Left renal pelvis (tissue), 4 donors: ENCODE measurements at places on chromosomes 6 and 20.

GRCh38 chr20:40769677-40770285 is 80.7 kb upstream of the MAFB start:
- DNase-seq = no peak

DNA sequence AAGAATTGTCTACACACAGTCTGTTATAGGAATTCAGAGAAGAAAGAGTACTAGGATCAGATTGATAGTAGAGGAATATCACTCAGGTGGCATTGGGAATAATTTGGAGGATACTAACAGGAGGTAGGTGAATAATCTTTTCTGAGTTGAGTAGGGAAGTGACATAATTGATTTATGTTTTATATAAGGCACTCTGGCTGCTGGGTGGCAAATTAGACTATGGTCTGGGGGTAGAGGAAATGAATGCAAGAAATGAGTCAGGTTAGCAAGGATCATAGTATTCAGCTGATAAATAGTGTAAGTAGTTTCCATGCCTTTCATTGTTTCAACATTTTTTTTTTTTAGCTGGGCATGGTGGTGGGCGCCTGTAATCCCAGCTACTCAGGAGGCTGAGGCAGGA is 113.3 kb downstream of the CDKAL1 start:
- DNase-seq = no peak

DNA sequence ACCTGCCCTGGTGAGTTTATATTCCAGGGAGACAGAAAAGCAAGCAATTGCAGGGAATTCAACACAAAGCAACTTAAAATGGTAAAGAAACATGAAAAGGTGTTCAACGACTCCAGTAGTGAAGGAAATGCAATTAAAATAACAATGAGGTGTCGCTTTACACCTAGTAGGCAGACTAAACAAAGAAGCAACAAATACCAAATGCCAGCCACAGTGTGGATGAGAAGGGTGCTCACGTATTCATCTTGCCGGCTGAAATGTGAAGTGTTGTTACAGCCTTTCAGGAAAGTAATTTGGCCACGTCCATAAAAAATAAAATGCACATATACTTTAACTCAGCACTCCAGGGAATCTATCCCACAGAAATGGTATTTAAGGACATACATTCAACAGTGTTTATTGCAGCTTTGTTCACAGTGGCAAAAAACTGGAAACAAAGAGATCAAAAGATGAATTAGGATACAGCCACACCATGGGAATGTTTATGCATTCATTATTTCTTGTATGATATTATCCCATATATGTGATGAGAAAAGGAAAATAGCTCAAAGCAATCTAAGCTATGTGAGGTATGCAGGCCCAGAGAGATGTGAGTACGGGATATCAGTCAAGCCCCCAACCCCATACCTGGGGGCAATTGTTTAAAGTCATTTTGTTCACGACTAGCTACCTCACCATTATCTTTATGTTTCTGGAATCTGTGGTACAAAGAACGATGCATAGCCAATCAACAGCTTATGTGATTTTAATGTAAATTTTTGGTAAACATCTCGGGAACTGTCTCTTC is 266.0 kb upstream of the SOX4 start:
- no peak for DNase-seq

- DNase-seq = no peak
Measured at GRCh38 chr6:56448046-56448445, 194.6 kb downstream of the DST start.

DNA sequence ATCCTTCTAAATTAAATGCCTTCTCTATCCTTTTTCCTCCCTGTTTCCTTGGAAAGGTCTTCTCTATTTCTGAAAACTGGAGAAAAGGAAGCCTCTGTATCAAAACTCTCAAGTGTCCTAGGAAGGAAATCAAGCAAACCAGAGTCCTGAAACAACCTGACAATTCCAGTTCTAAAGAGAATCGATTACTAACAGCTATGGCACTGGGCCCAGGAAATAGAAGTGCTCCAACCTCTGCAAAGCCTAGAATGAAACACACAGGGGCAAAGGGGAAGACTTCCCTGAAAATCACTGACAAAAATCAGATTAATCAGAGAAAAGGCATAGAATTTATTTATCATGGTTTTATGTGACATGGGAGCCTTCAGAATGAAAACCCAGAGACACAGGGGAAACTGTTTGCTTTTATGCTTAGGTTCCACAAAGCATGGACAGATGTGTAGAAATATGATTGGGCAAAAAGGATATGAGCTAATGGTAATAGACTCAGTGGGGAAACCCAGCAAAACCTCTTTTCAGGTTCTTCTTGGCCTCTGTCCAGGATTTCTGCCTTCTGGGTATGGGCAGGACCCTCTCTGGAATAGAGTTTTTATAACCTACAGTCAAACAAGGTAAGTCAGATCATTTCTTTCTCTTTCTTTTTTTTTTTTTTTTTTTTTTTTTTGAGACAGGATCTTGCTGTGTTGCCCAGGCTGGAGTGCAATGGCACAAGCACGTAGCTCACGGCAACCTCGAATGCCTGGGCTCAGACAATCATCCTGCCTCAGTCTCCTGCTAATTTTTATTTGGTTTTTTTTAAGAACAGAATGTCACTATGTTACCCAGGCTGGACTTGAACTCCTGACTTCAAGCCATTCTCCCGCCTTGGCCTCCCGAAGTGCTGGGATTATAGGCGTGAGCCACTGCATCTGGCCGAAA is 91.7 kb downstream of the CD24 start:
- DNase-seq = no peak

- DNase-seq = no peak
Measured at GRCh38 chr6:73817253-73817652, 121.2 kb downstream of the CD109 start.

- no peak for DNase-seq
Measured at GRCh38 chr20:45592574-45593189, 13.6 kb upstream of the WFDC8 start.

DNA sequence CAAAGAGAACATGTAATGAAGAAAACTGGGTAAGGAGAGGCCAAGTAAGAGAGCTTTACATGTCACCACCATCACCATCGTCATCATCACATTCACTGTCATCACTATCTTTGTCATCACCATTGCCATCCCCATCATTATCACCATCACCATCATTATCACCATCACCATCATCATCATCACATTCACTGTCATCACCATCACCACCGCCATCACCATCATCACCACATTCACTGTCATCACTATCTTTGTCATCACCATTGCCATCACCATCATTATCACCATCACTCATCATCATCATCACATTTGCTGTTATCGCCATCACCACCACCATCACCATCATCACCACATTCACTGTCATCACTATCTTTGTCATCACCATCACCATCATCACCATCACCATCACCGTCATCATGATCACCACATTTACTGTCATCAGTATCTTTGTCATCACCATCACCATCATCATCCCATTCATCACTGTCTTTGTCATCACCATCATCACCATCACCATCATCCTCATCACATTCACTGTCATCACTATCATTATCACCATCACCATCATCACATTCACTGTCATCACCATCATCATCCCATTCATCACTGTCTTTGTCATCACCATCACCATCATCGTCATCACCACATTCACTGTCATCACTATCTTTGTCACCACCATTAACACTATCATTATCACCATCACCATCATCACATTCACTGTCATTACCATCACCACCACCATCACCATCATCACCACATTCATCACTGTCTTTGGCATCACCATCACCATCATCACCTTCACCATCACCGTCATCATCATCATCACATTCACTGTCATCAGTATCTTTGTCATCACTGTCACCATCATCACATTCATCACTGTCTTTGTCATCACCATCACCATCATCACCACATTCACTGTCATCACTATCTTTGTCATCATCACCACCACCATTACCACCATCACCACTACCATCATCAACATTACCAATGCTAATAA is 172.3 kb downstream of the ERMARD start:
- DNase-seq = no peak

DNA sequence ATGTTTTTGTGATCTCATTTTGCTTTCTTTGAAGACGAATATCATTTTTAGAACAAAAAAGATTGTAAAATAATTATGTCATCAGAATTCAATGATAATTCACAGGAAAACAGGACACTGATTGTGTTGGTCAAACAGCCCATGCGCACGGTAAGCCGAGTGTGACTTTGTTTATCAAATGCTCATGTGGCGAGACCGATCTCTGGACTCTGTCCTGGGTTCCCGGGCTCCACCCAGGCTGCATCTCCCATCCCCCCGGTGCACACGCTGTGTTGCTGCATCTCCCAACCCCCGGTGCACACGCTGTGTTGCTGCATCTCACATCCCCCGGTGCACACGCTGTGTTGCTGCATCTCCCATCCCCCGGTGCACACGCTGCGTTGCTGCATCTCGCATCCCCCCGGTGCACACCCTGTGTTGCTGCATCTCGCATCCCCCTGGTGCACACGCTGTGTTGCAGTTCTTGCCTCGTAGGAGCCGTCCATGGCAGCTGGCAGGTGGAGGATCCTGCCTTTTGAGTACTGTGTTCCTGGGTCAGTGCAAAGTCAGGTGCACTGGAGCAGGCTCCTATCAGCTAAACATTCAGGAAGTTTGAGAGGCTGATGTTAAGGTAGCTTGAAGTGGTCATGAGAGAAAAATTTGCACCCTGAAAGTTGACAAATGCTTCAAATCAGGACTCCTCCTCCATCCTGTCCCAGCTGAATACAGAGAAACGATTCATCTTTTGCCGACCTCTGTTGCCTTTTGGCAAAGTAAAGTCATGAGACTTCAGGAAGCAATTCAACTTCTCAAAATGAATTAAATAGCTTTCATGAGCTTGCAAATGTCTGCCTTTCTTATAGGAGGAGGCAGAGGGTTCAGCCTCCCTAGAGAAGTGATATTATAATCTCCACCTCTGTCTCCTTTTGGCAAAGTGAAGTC is 77.1 kb upstream of the FRMD1 start:
- no peak for DNase-seq

DNA sequence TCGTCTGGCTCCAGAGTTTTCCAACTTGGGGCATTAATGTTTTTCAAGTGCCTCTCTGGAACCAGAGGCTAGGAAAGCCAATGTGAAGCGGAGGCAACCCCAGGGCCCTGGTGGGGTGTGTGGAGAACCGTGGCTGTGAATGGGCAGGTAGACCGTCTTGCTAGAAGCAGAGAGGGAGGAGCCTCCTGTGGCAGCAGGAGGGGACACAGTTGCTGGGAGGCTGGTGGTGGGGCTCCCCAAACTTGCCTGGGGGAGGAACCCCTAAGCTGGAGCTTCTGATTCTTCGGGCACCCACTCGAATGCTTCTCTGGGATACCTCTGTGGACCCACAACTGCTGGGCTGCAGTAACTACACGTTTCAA is 65.3 kb upstream of the APCDD1L start:
- DNase-seq = no peak

DNA sequence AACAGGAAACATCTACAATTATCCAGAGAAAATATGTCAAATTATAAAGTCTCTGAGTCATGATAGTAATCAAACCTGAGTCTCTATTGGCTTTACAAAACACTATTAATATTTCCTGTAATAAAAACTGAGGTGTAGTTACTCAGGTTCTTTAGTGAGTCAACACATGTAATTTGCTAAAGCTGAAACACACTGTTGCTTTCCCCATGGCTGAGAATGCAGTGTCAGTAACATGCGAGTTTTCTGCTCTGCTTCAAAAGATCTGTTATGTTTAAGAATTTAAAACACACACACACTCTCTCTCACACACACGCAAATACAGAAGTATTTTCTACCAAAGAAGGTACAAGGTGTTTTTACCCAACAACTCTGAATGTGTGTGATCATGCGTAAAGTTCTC is 38.6 kb downstream of the ATXN1 start:
- no peak for DNase-seq
